Fibroblast of skin of scalp (primary cell): ENCODE measurements at places on chromosomes 7 and 10.

DNA sequence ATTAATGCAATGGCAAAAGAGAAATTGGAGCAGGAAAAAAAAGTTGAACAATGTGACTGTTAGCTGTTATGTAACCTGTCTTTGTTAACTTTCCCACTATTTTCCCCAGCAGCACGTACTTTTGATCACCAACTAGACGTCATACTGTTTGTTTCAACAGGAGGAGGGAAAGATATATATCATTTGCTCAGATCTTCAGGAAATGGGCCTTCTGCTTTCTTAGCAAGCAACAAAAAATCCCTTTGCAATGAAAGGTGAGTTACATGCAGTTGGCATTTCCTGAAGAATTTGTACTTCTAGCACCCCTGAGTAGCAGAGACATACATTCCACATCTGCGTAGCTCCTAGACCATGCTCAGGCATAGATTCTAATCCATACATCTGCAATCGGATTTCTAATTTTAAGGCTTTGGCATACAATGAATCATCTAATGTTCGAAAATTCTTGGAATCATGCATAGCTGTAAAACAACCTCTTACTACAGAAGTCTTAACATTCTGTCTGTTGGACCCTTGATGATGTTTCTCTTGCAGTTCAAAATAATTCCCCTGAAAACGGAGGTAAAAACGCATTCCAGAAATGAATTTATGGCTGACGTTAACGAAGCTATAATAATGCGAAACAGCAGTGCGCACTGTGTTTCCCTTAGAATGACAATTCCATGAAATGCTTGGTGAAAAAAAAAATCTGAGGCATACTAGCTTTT, 286.9 kb upstream of the MGMT start:
- no peak for DNase-seq

DNA sequence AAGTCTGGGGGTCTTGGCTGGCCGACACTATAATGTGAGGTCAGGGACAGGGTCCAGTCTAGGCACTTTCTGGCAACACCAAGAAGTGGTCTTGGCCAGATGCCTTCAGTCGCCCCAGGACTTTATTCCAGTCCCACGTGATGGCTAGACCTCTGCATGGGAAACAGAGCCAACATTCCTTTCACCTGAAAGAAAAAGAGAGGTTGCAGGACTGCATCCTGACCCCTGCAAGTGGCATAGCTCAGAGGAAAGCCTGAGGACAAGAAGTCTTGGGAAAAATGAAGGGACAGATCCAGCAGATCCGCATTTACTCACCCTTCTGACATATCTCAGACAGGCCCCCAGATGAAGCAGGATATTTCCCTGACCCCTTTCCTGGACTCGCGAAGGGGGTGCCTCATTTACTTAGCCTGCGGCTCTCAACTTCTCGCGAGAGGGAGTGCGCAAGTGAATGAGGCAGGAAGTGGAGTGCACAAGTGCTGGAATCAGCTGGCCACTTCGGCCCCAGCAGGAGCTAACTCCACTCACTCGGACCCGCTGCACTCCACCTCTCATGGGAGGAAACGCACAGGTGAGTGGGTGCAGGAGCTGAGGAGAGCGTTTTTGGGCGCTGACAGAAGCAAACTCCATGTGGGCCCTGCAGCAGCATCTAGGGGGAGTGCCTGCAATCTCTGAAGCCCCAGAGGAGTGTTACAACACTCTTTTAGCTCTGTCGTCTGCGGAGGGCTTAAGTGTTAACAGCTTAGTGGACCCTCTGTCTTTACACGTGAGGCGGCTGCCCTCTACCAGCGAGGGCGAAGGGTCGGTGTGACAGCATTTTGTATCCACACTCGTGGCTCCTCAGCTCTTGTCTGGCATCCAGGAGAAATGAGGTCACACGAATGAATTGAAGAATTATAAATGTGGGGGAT, 916.2 kb upstream of the GHITM start:
- DNase-seq, result no peak

GRCh38 chr7:92282930-92283329, 37.2 kb downstream of the ANKIB1 start:
- DNase-seq, result no peak

GRCh38 chr10:78165617-78166016, 132.0 kb downstream of the RPS24 start:
- DNase-seq, result no peak

- DNase-seq, result peak; percentile 75
These were observed 5.3 kb downstream of the SH3PXD2A start for GRCh38 chr10:103849880-103850571.

DNA sequence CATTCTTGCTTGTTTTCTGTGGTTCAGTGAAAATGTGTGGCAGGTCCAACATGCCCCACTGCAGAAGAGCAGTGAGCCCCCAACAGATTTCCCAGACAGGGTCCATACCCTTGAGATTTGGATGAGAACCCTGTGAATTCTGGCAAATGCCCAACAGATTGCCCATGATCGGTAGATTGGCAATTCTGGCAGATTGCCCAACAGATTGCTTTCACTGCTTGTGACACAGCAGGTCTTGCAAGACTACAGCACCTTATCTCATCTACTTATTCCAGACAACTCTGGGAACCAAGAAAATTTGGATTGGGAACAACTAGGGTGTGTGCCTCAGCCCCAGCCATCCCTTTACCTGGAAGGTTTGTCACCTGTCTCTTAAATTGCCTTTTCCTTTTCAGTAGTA, 143.7 kb upstream of the COL1A2 start:
- no peak for DNase-seq

DNA sequence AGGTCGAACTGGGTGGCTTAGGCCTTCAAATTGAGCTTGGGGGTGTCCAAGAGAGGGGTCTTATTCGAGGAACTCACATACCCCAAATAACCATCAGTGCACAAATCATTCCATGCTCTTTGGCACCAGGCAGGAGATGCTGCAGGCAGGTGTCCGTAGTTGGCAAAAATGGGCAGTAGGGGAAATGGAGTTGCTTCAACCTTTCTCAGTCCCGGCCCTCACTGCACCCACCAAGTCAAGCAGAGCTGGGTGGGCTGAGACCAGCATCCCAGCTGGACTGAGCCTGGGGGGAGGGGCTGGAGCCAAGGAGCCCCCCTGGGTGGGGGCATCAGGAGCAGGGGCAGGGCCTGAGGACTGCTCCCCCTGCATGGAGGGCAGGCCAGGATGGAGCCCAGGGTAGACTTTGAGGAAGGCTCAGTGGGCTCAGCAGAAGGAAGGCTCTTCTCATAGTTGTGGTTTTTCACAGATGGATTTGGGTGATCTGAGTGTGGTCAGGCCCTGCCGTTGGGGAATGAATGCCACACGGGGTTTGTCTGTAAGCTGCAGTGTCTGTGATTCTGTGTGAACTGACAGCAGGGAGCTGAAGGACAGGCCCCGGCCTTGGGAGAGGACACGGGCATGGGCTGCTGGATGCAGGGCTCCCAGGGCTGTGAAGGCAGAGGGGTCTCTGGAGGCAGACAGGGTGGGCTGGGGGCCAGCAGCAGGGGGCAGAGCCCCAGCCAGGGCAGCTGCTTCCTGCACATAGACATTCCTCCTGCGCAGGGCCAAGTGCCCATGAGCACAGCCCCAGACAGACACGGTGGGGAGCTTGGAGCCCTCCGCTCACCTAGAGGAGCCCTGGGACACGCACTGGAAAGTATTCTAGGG, 144.5 kb downstream of the ADCY1 start:
- peak; percentile 81 for DNase-seq

DNA sequence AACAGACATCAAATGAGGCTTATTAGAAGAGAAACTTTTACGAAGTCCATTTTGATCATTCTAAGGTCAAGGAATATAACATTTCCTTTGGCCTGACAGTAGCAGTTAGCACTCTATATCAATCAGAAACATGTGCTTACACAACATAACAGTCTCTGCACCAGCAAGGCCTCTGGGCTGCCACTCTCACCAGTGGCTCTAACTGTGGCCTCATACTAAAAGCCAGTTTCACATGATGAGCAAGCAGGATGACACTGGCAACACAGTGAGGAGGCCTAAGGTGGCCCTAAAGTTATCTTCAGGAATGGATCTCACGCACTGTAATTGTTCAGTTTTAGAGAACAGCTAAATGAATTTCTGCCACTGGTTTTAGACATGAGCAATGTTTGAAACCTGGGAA, 126.8 kb downstream of the COBL start:
- no peak for DNase-seq

DNA sequence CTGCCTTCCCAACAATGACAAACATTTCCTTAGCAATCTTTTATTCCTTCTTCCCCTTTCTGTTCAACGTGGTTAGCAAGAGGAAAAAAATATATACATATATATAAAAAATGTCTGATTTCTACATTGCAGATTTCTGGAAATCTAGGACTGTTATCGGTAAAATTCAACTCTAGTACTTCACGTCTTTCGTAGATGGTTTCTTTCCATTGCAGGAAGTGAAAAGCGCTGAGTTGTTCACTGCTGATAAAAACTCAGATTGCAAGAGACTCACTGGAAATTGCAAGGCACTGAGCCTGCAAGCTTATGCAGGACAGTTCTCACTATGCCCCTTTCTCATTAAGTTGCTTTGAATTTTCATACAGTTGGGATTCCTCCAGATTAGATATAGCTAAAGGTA, 23.9 kb downstream of the KIN start:
- DNase-seq, result no peak

DNA sequence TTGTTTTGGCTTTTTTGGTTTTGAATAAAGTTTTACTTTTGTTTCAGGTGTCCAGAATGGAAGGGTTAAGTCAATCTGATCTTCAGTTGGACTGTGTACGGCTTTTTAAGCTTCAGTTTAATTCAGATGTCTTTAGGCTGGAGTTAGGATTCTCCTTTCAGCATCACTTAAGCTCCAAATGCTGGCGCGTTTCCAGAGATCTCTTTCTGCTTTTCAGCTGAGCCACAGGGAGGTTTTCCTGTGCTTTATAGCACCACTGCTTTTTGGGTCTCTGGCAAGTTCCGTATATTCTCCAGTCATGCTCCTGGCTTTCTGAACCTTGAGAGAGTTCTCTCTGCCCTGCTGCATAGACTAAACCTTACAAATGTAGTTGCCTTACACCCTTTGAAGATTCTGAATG, 60.0 kb downstream of the VTI1A start:
- DNase-seq, result peak; percentile 6

DNA sequence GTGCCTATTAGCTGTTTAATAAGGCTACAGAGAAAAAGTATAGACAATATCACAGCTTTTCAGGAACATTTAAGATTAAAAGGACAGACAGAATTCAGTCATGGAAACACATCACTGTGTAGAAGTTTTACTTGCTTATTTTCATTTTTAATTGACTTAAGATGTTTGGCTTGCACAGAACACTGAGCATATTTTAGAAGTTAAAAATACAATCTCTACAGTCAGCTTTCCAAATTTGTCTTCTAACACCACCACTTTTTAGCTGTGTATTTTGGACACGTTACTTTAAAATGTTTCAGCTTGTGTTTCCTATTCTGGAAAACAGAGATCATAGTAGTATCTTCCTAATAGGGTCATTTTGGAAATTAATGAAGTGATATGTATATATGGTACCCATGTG, 11.8 kb downstream of the CFAP69 start:
- DNase-seq, result peak; percentile 23

- no peak for DNase-seq
These were observed 194.0 kb upstream of the PLPP4 start for GRCh38 chr10:120262857-120263547.

DNA sequence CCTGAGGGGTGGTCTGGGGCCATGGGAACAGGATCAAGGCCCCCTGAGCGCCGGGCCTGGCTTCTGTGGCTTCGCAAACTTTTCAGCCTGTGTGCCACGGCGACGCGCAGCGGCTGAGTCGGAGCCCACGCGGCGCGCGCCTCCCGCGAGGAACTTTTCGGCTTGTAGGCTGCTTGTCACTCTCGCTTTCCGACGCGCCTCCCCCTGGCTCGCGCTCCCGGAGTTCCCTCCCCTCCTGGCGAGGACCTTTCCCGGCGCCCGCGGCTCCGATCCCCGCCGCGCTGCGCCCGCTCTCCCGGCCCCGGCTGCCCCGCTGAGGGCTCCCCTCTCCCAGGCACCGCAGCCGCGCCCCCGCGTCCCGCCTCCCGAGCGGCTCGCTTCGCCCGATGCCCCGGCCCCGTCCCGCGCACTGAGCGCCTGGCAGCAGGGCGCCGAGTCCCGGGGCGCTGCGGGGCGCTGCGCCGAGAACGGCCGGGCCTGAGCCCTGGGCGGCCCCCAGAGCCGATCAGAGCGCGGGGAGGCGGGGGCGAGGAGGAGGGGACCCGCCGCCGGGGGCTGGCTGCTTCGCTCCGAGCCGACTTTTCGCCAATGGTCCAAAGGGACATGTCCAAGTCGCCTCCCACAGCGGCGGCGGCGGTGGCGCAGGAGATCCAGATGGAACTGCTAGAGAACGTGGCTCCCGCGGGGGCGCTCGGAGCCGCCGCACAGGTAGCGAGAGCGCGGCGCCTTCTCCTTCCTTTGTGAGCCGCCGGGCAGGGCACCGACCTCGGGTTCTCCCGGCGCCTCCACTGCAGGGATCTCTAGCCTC, at the start of gene CACNB2:
TSS of gene CACNB2 (plus strand) at position 276 of the 808 bp plus-strand sequence.
- peak; percentile 53 for DNase-seq

GRCh38 chr7:110857106-110857505, 233.8 kb upstream of the LRRN3 start:
- DNase-seq, result no peak

DNA sequence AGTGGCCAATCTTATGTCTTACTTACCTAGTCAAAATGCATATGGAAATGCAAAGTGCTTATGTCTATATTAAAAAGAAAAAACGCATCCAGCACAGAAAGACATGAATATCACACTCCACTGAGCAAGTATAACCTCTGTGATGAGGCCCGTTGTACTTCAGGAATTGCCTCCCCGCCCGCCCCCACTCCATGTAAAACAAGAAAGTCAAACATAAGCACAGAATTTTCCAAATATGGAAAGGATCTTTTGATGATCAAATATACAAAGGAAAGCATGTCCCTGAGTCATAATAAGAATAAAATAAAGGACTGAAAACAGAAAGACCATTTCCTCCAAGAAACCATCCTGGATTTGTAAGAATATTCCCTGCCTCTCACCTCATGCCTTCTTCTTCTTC, 229.1 kb downstream of the BAMBI start:
- DNase-seq, result peak; percentile 54

DNA sequence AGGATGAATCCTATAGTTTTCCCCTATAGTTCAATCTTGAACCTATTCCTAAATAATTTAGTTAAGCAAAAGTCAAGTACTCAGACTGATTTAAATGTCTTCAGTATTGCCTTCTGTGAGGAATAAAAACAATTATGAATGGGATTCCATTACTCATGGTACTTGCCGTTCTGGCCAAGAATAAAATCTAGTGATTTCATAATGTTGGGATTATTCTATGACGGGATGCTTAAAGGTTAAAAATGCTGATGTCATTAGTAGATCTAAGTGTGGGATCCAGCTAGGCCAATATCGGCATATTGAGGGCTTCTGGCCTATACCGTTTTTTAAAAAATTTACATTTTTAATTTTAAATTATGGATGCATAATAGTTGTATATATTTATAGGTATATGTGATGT, 5.3 kb downstream of the BPGM start:
- no peak for DNase-seq

- DNase-seq, result no peak
These were observed 320.5 kb downstream of the PTPRN2 start for GRCh38 chr7:158266817-158267741.
